ENCODE measurements at places on chromosomes 11 and 22.
A peak's percentile ranks its signal among the peaks of the same experiment; 100 is the strongest.

DNA sequence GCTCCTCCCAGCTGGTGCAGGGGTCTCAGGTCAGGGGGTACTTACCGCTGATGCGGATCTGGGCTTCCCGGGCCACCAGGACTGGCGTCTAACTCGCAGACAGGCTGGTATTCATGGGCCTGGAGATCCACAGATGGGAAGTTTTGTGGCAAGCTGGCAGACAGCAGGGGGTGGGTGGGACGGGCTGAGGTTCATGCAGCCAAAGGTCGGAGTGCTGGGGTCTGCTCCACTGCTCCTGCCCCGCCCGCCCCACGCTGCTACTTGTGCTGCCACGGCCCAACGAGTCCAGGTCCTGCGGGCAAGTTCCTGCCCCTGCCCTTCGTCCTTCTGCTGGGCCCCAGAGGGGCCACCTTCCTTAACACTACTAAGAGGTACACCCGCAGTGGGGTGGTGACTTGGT lies 3.1 kb downstream of the ACY3 start:
- DNase-seq: no peak

DNA sequence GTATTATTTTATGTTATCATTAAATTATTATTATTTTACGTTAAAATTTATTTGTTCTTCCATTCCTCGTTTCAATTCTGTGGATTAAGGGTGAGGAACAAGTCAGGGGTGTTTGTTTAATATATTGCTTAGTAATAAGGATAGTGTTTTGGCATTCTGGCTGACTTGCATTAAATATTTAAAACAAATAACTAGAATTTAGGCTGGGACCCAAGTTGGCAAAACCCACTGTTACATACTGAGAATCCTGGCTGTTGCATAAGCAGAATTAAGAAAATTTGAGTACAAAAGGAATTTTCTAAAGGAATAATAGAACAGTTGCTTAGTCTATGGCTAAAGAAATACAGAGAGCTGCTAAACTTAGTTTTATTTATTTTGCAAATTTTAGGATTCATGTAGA lies 196.4 kb downstream of the GUCY1A2 start:
- DNase-seq: no peak

GRCh38 chr11:6124245-6124644 lies 16.8 kb downstream of the OR56B4 start:
- no peak for DNase-seq

DNA sequence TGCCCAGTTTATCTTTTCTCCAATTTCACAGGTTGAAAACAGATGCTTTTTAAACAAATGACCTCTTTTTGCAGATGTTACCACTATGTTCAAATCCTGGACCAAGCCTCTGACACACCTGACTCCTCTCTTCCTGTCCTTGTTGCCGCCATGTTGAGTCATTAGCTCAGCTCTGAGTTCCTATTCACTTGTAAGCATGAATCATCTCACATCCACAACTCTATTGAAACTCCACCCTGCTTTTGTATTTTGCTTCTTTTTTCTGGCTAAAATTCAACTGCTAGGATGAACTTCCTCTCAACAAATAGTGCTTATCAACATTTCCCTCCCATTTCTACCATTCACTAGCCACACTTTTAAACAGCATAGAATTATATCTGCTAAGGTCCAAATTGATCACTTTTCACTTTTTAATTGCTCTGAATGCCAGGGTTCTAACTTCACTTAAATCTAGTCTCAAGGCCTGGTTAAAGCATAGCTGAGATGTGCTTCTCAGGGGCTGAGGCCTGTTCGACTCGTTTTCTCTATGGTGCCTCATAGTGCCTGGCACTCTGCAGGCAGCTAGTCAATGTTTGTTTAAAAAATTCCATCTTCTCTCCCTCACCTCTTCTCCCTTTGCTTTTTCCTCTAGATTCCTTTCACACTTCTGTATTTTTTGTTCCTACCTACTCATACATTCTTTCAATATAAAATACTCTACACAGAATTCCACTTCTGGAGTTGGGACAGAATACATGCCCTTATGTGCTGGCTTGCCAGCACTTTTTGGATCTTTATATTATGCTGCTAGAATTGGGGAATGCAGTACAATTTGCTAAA lies 3.9 kb downstream of the JOSD1 start:
- DNase-seq: no peak

GRCh38 chr11:75583718-75584658 lies 21.9 kb downstream of the SERPINH1 start:
- no peak for DNase-seq

- no peak for DNase-seq
Observed at GRCh38 chr22:44571566-44572413, 73.8 kb upstream of the RTL6 start.

DNA sequence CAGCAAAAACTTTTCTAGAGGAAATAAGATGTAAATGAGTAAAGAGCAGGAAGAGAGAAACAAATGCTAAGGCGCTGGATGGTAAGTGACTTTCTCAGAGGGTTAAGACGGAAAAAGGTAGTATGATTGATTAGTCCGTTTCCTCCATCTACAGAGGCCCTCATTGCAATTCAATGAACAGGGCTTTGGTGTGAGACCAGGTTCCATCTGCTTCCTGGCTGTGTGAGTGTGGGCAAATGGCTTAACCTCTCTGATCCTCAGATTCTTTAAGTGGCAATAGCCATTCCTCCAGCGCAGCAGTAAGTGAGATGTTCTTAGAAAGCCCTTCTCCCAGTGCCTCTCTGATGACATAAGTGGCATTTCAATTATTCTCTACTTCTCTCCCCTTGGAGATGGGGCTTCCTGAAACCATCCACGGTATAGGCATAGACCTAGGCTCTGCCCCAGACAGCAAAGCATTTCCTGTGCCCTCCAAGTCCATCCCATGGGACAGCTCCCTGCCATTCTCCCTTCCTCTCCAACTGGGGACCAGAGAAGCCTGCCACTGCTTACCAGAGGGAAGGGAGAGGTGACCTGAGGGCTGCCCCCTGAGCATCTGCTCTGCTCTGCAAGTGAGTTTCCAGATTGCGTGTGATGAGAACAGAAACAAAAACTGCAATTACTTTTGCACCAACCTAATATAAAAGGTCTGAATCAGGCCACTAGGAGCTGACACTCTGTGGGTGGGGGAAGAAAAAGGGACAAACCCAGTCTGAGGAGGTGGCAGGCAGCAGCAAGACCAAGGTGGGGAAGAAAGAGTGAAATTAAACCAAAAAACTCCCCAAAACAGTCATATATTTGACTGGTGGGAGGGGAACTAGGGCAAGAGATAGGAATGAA lies 12.7 kb upstream of the CD44 start:
- peak; percentile 49 for DNase-seq

DNA sequence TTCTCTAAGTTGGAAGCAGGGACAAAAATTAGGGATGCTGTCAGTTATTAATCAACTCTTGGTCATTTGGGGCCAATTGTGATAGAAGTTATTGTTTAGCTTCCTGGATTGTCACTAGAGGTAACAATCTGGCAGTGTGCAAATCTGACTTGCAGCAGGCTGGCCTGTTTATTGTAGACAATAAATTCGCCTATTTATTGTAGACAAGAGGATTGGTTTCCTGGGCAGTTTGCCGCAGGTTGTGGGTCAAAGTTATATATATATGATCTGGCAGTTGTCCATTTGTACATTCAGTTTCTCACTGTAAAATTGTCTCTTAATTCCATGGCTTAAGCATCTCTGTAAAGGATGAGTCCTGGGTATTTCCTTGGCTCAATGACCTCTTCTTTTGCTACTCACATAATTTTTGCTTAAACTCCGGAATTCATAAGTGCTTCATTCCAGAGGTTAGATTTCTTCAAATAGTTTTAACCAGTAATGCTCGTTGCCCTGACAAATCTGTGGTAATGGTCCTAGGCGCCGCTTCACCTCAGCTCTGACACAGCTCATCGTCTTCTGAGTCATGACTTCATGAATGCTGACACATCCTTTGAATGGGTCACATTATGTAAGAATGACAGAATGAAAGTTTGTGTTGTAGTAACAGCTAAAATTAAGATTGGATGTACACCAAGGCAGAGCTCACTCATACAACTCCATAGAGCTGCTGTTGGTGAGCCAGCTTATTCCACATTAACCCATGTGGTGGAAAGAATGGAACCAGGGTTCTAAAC lies 7.8 kb upstream of the MMP3 start:
- no peak for DNase-seq

DNA sequence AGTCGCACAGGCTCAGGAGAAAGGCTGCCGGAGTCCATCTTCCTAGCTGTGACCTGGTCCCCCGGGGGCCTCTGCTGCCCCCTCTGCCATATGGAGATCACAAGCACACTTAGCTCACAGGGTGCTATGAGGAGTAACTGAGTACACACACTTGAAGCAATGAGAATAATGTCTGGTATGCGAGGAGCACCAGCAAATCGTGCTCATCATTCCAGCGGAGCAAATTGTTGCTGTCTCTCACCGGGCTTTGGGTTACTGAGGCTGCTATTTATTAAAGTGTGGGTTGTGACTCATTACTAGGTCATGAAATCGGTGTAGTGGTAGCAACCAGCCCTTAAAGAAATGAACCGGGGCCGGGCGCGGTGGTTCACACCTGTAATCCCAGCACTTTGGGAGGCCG lies 48.1 kb upstream of the EIF3D start:
- no peak for DNase-seq

DNA sequence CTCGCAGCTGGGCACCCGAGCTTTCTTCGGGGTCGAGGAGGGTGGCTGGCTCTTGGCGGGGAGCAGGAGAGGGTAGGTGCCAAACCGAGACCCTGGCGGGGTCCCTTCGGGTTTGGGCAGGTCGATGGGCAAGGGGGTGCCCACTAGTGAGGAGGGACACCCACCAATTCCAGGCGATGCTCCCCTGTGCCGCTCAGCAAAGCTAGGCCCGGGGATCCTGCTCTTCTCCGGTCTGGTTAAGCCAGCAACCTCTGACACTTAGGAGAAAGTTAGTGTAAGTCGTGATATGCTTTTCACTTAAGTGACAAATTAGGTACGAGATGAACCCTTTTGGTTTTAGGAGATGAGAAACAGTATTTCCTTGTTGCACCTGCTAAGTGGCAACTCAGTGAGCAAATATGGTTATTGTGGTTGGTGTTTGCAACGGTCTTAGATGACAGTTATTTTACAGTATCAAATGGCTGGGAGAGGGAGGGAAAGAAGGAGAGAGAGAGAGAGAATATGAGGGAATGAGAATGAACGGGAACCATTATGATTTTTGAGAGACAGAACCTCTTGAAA lies 565 bp downstream of the NUCB2 start:
- no peak for DNase-seq

DNA sequence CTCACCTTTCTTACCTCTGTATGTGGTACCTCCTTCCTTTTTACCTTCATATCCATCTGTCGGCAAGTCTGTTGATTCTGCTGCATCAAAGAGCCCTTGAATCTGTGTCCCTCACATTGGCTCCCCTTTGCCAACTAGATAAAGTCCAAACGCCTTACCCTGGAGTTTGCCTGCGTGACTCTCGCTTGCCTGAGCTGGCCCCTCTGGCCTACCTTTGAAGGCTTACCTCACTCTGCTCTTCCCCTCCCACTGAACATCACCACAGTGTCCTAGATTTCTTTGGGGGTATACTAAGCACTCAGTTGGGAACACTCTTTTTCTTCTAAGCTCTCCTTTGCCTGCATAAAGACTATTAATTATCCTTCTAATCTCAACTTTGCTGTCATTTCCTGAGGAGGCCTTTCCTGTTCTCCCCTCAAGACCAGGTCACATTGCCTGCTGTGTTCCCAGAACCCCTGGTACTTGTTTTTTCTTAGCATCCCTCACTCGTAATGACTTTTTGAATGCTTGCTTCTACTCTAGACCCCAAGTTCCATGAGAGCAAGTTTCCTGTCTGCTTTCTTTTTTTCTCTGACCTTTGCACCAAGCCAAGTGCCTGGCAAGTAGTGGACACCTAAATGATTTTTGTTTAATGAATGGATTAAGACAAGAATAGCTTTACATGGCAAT lies 67.8 kb upstream of the ADORA2A start:
- DNase-seq: no peak

DNA sequence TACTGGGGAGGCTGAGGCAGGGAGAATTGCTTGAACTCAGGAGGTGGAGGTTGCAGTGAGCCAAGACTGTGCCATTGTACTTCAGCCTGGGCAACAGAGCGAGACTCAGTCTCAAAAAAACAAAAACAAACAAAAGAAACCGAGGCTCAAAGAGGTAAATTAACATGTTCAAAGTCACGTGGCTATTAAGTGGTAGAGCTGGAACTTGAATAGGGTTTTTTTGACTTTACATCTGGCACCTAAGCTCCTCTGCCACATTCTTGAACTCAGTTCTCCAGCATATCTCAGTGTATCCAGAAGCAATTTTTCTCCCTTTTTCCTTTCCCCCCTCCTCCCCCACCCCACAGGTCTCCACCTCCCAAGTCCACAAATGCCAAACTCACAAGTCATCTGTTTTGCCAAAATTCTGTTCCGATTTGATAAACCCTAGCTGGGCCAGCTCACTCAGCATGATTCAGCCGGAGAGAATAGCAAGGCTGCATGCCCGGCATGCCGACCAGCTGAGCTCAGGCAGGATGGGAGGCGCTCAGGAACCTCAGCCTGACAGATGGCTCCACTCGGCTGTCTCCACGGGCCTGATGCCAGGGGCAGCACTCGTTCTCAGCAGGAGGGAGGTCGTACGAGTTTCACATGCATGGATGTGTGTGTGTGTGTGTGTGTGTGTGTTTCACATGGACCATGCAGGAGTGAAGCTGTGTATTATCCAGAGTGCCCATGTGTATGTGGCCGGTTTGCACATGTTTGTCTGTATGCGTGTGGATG lies 63.2 kb upstream of the RRAS2 start:
- DNase-seq: no peak

DNA sequence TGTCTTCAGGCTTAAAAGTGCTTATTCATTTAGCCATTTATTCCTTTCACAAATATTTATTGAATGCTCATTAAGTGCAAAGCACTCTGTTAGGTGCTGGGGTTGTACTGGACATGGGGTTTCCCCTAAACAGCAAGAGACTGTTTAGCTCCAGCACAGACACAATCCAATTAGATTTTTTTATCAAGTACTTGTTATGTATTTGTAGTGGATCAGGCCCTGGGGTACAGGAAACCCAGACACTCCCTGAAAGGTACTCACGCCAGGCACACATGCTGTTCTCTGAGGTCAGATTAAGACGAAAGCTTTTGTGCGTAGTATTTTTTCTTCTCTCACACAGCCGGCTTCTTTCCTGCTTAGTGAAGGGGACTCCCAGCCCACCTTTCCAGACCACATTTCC lies 218.1 kb upstream of the PLET1 start:
- DNase-seq: no peak

DNA sequence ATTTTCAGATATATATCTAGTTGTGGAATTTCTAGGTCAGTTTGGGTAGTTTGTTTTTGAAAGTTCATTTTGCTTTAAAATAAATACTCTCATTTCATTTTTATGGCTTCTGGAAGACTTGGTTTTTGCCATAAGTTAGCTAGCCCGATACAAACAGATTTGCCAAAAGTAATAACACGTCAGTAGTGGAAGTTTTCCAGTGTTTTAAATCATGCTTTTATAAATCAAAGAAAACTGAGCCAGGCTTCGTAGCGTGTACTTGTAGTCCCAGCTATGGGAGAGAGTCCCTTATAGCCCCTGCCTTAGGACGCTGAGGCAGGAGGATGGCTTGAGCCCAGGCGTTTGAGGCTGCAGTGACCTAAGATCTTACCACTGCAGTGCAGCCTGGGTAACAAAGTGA lies 21.7 kb upstream of the MICALL1 start:
- no peak for DNase-seq

- DNase-seq: no peak
Observed at GRCh38 chr22:45452565-45453379, 39.3 kb downstream of the RIBC2 start.

All from activated B cell treated with CpG ODN at 0.5 μM for 24 hours (primary cell).